ENCODE measurements at places on chromosomes 16 and 17.

DNA sequence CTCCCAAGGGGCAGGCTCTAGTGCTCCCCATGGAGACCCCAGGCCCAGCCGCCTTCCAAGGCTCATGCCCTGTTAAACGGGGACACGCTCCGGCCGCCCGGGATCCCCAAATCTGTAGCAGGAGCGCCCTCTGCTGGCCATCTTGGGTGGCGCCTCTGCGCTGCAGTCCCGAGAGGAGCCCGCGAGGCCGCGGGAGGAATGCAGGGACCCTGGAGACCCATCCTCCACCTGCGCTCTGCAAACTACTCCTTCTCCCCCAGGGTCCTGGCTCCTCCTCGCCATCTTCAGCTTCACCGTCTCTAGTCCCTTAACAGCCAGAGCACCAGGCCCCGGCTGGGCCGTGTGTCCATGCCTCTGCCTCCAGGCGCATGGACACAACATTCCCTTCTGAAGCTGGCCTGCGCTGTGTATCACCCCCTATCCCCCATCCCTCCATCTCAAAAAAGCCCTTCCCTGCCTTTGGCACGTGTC lies 23.6 kb upstream of the KRT17 start:
- peak; percentile 54 for DNase-seq

GRCh38 chr16:78566397-78567073 lies 467.1 kb downstream of the WWOX start:
- DNase-seq, result no peak

GRCh38 chr17:77196251-77196650 lies 55.5 kb downstream of the SEC14L1 start:
- no peak for DNase-seq

- DNase-seq, result no peak
These were observed 592.3 kb downstream of the MAF start for GRCh38 chr16:79008036-79008868.

GRCh38 chr16:86391984-86392383 lies 118.3 kb upstream of the FOXF1 start:
- peak; percentile 93 for DNase-seq

- no peak for DNase-seq
These were observed 7.2 kb upstream of the METTL9 start for GRCh38 chr16:21592191-21592590.

GRCh38 chr16:49452578-49452977 lies 79.0 kb downstream of the C16orf78 start:
- DNase-seq, result no peak

- DNase-seq, result no peak
These were observed 81.7 kb upstream of the FAM20A start for GRCh38 chr17:68682903-68683302.

GRCh38 chr17:72400488-72400827 lies 279.6 kb downstream of the SOX9 start:
- DNase-seq, result no peak

DNA sequence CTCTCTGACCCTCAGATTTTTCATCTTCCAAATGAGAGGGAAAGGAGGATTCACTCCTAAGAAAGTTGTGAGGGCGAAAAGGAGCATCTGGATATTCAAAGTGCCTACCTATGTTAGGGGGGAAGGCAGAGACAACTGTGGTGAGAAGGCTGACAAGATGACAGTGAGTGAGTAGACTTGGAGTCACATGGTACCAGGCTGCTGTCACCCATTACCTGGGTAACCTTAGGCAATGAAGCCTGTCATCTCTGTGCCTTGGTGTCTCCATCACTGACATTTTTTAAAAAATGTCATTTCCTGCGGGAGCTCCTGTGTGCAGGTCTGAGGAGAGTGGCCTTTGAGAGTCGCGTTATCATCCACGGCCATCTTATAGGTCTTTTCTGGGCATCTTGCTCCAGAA lies 124.0 kb downstream of the MAF start:
- DNase-seq, result no peak

DNA sequence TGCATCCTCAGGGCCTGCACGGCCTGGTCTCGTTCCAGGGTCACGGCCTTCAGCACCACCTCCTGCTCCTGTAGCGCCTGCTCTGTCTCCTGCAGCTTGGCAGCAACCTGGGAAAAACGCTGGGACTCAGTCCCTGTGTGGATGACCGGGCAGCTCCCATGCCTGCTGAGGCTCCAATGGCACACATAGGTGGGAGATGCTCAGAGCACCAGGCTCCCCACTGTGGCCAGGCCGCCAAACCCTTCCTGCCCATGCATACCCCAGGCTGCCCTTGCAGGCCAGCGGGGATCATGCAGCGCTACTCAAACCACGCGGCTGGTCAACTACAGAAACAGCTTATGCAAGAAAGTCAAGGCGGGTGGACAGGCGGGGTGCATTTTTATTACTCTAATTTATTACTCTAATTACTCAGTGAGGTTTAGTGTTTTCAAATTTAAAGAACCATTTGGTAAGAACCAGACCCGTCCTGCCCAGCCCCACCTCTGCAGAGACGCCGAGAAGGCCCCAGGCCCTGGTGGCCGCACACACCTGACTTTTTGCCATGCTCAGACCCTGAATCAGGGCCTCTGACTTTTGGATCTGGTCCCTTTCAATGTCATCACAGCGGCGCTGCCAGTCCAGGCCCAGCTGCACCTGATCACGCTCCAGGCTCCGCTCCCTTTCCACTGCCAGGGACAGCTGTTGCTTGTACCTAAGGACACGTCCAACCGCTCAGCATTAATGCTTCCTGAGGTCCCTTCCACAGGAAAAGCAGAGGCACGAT lies 34.0 kb downstream of the CCDC57 start:
- no peak for DNase-seq

GRCh38 chr16:20930365-20930690 lies 29.8 kb downstream of the LYRM1 start:
- no peak for DNase-seq

DNA sequence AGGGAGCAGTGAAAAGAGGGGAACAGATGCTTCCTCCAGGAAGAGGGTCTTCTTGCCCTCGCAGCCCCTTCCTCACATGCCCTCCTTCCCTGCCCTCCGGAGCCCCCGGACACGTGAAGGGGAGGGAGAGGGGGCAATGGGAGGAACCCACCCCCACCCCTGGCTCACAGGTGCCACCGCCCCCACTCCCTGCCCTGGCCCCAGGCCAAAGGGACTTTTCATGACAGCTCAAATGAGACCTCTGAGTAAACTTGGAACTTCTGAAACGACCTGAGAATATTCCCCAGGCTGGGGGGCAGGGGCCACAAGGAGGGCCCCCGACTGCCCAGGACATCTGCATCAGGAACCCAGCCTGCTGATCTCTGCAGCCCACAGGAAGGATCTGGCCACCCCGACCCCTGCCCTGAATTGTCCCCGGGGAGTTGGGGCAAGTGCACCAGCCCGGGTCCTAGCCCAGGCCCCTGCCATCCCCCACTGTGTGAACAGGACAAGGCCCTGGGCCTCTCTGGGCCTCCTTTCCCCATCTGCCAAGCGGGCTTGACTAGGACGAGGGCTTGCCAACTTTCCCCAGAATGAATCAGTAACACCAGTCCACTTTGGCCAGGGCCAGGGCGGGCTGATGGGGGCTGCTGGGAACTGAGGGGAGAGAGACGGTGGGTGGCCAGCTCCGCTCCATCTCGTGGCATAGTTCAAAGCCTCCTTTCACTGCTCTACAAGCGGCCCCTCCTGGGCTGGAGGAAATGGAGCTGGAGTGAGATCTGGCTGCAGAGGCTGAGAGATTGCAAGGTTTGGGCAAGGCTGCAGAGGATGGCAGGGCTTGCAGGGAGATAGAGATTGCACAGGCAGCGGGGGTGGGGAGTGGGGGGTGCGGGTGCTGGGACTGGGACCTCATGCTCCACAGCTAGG lies 3.8 kb downstream of the IL21R start:
- DNase-seq, result peak; percentile 17

- DNase-seq, result no peak
These were observed 1.2 kb downstream of the MAF start for GRCh38 chr16:79599256-79599836.

DNA sequence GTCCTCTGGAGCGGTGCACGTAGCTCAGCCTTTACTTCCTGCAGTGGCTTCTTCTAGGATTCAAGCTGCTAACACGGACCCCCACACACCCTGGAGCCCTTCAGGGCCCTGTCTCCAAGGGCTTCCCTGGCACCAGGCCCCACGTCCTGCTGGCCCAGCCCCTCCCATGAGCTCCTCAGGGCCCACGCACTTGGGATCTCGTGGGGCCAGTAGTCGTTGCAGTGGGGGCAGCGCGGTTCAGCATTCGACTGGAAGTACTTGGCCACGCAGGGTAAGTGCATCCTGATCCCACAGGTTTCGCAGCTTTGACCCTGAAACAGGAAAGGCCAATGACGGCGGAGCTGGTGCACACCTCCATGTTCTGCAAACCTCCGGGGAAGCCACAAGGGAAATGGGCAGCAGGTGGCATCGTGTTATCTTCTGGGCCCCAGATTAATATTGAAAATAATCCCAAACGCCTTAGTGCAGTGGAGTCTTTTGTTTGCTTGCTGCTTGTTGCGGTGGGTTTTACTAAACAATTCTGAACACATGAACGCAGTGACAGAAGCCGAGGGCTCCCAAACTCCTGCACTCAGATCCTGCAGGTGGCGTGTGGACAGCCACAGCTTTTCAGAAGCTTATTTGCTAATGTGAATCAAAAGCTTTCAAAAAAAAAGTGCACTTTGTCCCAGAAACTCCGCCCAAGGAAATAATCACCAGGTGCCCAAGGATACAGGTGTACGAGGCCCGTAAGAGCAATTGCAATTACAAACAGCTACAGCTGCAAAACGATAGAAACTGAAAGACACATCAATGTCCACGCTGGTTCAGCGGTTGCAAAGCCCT lies 22.4 kb downstream of the KDM8 start:
- DNase-seq, result no peak

DNA sequence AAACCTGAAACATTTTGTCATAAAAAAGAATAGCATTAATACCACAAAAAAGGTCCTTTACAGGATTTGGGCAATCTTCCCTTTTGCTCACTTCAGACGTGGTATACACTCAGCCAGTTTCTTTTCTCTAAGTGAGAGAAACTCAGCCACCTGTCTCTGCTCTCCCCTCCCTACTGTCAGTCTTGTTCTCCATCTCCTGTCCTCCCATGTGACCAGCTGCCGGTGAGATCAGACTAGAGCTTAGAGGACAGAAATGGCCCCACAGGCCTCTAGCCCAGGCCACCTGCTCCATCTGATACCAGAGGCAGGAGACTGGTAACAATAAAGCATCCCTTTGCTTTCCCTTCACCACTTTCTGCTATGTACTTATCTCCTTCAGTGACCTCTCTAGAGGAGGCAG lies 34.9 kb downstream of the CMC2 start:
- DNase-seq, result no peak

DNA sequence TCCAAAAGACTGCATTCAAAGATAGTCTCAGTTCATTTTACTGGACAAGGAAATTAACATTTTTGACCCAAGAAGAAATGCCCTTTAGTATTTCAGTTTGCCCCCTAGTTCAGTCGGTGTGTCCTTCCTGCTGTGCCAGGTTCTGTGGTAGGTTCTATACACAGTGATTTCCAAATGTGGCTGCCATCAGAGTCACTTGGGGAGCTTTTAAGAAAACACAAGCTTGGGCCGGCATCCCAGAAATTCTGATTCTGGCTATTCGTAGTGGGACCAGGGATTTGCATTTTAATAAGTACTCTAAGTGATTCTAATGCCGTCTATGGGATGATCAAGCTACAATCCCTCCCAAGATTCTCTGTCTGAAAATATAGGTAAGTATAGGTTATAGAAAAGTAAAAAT lies 10.2 kb downstream of the RSPRY1 start:
- no peak for DNase-seq

DNA sequence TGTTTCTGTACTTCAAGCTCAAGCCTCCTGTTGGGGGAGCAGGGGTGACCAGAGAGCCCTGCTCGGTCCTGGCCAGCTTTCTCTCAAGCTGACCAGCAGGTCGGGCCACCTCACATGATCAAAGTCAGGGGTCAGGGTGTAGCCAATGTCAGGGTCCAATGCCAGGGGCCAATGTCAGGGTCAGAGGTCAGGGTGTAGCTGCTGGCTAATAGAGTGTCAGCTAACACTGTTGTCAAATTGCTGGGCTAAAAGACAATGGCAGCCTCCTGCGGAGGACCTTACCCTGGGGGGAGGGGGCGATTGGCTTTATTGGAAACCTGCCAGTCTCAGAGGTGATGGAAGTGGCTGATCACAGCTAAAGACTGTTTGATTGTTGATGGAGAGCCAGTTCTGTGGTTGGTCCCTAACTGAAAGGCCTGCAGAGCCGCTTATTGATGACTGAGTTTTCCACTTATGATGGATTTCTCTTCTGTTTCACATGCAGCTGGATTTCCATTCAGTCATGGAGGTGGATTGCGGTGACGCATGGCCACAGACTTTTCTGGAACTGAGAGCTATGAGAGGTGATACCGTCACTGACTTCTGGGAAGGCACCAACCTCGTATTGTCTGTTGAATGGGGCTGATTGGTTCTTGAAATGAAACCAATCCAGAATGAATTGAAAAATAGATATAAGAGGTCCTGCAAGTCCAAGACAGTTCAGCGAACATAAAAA lies 97.4 kb upstream of the ZFHX3 start:
- peak; percentile 20 for DNase-seq

- no peak for DNase-seq
These were observed 104.2 kb downstream of the SNX11 start for GRCh38 chr17:48211787-48212186.

DNA sequence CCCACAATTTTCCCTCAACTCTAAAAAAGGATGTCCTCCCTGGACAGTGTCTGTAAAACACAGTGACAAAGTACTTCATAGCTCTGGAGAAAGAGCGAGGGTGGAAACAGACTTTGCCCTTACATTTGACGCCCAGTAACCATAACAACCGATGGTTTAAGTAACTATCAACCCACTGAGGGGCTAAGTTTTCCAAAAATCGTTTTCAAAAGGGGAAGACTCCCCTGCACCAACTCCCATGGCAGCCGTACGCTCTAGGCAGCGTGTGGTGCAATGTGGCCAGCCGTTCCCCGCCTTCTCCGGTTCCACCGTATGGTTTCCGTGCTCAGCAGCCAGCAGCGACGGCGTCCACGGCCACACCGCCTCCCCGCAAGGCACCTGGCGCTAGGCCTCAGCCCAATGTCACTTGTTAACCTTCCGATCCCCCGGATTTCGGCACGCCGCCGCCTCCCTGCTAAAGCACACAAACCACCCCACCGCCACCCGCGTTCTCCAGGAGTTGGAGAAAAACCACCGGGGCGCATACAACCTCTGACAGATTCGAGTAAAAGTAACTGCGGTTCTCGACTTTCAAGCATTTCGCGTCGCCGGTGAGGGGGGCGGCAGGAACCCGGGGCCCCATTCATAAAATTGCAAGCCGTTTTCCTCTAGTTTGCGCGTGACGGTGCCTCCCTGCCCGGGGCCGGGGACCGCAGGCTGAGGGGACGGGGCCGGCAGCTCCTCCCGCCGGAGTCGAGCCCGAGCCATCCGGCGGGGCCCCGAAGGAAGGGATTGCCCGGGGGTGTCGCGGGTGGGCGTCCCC lies 661 bp downstream of the TEX2 start:
- no peak for DNase-seq

- no peak for DNase-seq
These were observed 8.1 kb downstream of the SLC43A2 start for GRCh38 chr17:1620486-1620885.
